HCT116 (cell line): ENCODE measurements at places on chromosomes 16 and 17.

DNA sequence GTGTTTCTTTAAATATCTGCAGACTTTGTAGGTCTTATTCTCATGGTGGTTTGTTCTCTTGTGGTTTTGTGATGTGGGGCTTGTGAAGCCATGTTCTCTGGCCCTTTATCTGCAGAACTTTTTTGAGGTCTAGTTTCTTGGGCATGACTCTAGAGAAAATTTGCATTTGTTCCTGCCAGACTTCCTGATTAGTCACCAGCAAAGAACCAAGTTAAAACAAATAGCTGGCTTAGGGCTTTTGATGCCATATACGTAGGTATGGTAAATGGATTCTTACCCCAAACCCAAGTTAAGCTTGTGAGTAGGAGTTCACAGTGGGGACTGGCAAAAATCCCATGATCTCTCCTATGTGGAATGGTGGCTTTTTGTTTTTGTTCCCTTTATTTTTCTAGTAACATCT, 68.7 kb upstream of the IRX3 start:
- DNase-seq: no peak

- no peak for DNase-seq
These were observed 3.1 kb upstream of the CDH3 start for GRCh38 chr16:68642047-68642435.

- DNase-seq: no peak
These were observed 59.0 kb upstream of the NKD1 start for GRCh38 chr16:50489182-50489581.

DNA sequence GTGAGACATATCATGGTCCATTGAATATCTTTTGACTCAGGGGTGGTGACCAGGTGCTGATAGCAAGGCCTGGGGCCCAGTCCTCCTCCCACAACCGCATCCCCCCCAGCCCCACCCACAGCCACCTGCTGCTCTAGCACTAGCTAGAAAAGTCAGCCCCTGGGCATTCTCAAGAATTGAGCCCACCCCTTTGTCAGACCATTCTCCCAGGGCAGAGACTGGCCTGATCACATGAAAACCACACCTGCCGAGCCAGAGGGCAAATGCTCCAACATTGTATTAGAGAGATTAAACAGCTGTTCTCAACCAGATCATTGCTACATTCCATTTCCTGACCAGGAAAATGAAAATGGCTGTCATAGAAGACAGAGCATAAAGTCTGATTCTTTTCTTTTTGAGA, 62.4 kb downstream of the RAB11FIP4 start:
- DNase-seq: no peak

GRCh38 chr16:4675864-4676786, 17.2 kb upstream of the NUDT16L1 start:
- no peak for DNase-seq

- DNase-seq: no peak
These were observed 31.7 kb upstream of the CFAP20 start for GRCh38 chr16:58160855-58161254.

DNA sequence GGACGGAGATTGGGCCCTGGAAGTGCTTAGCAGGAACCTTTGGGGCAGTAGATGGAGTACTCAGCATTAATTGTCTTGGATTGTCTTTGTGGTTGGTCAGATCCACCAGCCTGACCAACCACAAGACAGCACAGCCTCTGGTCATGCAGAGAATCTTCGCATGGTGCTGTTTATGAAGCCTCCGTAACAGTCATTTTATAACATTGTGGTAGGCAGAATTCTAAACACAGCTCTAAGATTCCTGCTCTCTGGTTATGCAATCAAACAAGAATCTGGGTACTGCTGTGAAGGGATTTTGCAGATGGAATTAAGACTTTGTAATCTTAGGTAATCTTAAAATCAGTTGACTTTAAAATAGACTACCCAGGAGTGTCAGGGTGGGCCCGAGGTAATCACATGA, 312.2 kb upstream of the GOT2 start:
- DNase-seq: no peak

DNA sequence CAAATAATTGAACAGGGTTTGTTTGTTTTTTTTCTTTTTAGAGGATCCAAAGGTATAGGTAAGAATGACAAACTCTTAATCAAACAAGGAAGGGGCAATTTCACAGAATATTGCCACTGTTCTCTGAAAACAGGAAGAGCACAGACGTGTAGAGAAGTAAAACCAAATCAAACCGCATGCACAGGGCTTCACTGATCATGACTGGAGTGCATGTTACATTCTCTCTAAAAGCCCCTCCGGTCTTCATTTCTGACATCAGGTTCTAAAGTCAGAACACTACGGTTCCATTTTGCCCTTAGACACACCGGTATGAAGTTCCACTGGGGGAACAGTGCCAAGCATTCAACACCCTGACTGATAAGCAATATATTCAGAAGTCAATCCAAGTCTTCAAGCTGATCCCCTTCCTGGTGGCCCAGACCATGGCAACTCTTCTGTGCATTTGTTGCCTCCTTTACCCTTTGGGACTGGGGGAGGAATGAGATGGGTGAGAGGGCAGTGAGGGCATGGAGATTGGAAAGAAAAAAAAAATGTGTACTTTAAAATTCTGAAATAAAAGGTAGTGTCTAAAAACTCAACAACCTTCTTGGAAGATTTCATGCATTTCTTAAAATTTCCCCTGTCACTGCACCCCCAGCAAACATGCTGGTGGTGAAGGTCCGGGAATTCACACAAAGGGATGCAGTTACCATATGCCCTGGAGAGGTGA, 1.4 kb downstream of the MMD start:
- DNase-seq: no peak

- DNase-seq: no peak
These were observed 22.7 kb upstream of the JPT2 start for GRCh38 chr16:1655269-1655807.

DNA sequence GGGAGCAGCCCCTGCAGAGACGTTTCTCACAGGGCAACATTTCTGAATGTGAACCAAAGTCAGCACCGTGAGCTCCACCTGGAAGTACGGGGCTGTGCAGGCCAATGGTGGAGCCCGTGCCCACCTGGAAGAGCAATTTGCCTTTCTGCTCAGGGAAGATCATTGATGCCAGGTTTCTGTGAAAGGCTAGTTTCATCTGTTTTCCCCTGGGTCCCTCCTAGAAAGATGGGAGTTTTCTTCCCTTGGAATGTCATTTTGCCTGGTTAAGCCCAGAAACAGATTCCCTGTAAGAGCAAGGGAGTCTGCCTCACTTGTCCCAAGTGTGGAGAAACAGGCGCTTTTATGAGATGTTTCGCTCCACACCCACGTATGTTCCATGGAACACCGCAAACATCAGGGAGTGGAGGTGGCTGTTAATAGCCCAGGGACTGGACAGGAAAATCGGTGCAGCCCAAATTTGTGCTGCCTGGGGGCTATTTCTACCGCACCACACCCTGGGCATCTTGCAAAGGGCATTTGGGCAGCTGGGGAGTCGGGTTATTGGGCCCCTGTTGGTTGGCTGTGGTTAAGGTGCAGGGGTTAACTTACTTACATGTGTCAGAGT, 2.6 kb downstream of the SLC6A4 start:
- DNase-seq: no peak

DNA sequence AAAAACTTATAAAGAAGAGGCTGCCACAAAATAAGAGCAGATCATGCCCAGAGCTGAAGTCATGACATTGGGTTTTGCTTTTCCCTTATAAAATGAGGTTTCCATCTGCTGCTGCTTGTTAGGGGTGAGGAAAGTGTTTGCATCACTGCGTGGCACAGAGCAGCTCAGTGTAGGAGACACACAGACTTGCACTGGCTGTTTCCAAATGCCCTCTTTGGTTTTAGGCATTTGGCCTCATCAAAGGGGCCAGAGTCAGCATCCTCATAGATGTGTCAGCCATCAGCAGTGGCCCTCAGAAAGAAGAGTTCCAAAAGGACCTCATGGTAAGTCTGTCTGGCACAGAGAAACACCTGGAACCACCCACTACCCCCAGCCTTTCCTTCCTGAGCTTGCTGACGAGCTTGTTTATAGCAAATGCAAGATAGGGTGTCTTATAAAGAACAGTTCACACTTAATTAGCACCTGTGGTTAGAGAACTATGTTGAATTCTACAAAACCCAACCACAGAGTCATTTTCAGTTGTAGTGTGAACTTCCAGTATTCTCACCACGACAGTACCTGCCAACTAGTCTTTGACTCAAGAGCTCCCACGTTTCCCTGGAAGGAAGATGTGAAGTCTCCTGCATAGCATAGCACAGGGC, 17.0 kb downstream of the VWA3A start:
- no peak for DNase-seq

GRCh38 chr17:78977681-78977943, 2.1 kb downstream of the LGALS3BP start:
- no peak for DNase-seq

- DNase-seq: no peak
These were observed 131.0 kb downstream of the C16orf78 start for GRCh38 chr16:49504626-49505025.

- DNase-seq: no peak
These were observed 35.7 kb downstream of the KANSL1 start for GRCh38 chr17:46157443-46158062.

- no peak for DNase-seq
These were observed 17.1 kb downstream of the MYLK3 start for GRCh38 chr16:46730801-46731690.

DNA sequence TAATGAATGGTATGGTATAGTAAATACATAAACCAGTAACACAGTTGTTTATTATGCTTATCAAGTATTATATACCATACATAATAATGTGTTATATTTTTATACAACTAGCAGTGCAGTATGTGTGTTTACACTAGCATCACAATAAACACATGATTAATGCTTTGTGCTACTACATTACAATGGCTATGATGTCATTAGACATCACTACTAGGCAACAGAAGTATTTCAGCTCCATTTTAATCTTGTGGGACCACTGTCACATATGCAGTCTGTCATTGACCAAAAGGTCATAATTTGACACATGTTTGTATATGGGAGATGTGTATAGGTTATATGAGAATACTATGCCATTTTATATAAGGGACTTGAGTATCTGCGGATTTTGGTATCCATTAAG, 32.7 kb downstream of the TRIM37 start:
- DNase-seq: no peak

- DNase-seq: no peak
These were observed 192.7 kb downstream of the RPTOR start for GRCh38 chr17:80737106-80738019.

DNA sequence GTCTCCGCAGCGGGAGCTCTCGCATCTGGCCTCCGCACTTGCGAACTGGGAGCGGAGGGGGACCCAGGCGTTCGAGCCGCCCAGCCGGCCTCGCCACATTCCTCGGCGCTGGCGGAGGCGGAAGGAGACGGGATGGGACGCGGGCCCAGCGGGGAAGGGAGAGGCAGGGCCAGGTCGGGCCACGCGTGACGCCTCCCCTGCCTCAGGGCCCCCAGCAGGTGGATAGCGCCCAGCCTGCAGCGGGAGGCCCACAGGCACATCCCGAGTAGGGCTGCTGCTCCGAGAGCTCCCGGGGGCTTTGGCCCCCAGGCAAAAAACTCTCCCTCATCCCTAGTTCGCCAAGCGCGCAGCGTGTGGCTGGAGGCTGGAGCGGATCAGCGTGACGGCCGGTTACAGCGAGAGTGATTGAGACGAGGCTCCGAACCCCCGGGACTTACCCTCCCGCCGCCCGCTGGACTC, 800 bp downstream of the PLEKHH3 start:
- DNase-seq: no peak

GRCh38 chr16:20334396-20334795, 7.1 kb upstream of the GP2 start:
- no peak for DNase-seq

GRCh38 chr16:48852951-48853350, 243.0 kb upstream of the N4BP1 start:
- no peak for DNase-seq

DNA sequence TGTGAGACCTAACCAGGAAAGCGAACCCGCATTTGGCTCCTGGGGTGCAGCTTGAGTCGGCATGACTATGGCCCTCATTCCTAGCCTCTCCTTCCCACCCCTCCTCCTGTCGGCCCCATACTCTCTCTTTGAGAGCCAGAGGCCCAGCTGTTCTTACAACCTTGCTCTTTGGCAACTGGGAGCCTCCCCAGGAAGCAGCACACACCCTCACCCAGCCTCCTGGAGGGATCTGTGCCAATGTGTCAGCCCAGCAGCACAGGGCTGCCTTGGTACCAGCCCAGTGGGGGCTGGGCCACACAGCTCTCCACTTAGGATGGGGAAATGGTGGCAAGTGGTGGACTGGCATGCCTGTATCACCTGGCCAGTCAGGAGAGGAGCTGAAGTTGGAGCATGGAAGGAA, 70.3 kb upstream of the LGALS9 start:
- no peak for DNase-seq

GRCh38 chr17:65809366-65809765, 247.9 kb upstream of the AXIN2 start:
- DNase-seq: no peak

DNA sequence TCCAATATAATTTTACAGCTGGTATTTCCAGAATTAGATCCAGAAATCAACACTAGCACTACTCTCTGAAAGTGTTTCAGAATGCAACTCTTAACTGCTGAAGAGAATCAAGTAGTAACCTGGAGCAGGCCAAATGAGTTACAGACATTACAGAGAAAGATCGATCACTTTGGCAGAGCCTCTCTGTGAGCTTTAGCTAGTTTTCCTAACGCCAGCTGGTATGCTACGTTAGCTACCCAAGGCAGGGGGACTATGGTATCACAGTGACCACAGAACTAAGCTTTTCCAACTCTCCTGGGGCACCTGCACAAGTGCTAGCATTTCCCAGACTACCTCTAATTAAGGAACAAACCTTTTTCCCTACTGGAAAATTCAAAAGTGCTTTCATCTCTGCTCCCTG, 30.4 kb downstream of the TRAF4 start:
- DNase-seq: no peak

DNA sequence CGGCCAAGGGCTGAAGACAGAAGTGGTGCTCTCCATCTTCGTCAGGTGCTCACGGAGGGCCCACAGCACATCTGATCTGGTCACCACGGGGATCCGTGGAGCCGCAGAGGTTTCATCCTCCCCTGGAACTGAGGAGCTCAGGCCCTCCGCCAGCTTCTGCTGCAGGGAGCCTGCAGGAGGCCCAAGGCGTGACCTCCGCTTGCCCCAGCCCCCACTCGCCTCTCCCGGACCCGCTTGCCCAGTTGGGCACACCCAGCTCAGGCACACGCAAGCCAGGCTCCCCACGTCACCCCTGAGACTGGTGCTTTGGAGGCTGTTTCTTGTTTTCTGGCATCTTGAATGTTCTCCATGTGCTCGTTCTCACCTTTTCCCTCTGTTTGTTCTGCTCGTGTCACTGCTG, 39.4 kb upstream of the CHMP6 start:
- no peak for DNase-seq

GRCh38 chr16:67673712-67674580, 7.3 kb downstream of the C16orf86 start:
- no peak for DNase-seq

DNA sequence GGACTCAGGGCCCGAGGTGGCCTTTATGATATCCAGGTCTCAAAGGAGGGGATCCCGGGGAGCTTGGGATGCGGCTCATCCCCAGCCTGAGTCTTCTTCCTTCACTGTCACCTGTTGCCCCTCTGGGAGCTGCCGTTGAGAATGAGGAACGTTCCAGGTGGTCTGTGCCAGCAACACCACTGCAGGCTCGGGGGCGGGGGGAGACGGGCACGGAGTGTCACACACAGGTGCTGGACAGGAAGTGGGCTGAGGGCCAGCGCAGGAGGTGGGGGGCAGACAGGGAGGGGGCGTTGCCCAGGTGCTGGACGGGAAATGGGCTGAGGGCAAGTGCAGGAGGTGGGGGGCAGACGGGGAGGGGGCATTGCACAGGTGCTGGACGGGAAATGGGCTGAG, 28.2 kb downstream of the METRNL start:
- DNase-seq: no peak
